ENCODE measurements at places on chromosomes 2 and 18.

DNA sequence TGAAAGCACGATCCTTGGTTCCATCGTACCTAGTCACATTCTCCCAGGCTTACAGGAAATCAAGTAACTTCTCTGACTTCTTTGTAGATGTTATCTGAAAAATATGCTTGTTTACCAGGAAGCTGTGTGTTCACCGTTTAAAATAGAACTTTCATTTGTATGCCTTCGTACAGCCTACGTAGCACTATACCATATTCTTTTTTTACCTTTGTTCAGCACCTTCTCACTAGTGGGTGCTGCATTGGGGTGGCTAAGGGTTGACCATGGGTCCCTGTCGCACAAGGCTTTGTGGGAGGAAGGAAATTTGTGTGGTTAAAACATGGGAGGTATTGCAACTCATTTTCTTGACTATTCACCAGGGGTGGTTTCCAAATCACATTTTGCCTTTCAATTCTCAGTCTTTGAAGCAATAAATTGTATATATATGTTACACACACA lies 16.6 kb downstream of the MALT1 start:
- DNase-seq, result no peak

DNA sequence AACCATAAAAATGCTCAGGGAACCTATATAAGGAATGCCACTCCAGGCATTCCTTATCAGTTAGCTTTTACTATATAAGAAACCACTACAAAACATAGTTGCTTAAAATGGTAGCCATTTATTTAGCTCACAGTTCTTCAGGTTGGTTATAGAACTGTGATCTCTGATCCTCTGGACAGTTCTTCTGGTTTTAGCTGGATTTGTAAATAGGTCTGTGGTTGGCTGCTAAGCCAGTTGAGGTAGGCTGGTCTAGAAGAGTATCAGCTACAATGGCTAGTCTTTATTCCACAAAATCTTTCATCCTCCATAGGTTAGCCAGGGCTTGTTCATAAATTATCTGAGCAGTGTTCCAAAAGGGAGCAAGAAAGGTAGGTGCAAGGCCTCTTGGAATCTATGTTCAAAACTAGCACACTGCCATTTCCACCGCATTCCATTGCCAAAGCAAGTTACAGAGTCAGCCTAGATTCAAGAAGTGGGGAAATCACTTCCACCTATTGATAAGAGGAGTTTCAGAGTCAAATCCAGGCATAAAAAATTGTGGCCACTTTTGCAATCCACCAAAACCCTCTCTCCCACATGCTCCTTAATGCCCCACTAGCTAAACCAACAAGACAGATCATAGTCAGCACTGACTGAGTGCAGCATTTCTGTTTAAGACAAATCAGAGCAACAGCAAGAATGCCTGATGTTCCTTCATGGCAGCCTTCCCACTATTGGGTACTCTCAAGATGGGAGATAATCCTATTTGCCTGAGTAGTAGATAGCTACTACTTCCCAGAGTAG lies 146.4 kb downstream of the IRS1 start:
- no peak for DNase-seq

GRCh38 chr2:180614776-180615175 lies 365.6 kb upstream of the UBE2E3 start:
- no peak for DNase-seq

DNA sequence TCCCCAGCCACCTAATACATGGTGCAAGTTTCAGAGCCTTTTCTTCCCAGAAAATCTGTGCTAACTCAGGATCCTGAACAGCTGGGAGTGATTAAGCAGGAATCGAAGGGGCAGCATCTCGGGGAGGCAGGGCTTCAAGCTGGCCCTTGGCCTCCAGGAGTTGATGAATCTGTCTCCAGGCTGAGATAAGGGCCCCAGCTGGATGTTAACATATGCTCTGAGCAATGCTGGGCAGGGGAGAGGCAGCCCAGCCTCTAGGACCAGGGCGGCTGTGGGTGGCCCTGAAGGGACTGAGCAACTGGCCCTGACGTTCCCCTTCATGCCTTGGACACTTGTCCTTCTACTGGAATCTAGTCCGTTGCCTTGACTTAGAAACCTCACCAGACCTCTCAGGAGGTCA lies 84.1 kb upstream of the EPC2 start:
- DNase-seq, result no peak

DNA sequence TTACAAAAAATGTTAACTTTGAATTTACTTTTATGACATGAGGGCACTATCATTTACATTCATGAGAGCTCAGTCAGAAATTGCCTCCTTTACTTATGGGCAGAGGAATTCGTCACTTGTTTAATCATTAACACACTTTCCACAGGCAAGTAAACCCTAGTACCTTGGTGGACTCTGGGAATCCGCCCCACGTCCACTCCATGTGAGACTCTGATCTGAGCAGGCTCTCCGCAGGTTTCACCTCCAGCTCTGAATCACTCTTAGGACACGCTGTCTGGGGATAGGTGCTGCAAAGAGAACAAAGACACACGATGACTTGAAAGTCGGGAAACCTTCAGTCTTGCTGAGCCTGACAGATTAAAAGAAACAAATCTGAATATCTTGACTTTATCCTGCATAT lies 73.6 kb downstream of the LPIN2 start:
- DNase-seq, result no peak

GRCh38 chr2:58032764-58033080 lies 13.9 kb upstream of the VRK2 start:
- no peak for DNase-seq

GRCh38 chr2:33058716-33059470 lies 112.1 kb downstream of the LTBP1 start:
- no peak for DNase-seq
